ENCODE measurements at places on chromosomes 5 and 9. TPM values are rescaled to one million over a fixed set of nuclear protein-coding genes. Genes with fewer than 3 reads are reported as not detected.

PHF24 gene
- not detected for polyA plus RNA-seq

CYSRT1 gene
- not detected for polyA plus RNA-seq

CEP120 gene
- polyA plus RNA-seq, result 29.3 TPM

LHX3 gene
- polyA plus RNA-seq, result not detected

DNA sequence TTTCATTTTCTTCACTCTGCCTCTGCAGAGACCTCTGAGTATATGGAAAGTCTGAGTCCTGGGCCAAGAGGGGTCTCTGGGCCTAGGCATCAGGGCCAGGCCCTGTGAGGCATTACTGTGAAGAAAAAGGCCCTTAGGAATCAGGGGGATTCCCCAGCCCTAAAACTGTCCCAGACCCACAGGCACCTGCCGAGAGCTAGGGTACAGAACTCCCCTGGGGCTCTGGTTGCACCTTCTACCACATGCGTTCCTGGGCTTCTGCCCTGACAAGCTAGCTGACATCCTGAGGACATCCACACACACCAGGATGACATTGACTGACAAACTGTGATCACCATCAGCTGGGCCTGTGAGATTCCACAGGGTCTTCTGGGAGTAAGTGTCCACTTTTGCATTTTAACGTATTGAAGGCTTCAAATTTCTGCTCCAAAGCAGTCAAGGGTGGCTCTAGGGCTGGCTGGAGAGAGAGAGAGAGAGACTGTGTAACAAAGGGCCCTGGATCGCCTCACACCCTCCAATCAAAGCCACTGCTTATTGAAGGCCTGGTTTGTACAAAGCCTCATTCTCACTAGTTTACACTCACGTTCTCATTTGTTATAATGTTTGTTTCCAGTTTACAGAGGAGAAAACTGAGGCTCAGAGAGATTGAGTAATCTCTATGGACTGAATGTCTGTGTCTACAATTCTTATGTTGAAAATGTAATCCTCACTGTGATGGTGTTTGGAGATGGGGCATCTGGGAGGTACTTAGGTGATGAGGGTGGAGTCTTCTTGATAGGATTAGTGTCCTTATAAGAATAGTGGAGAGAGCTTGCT, 45.1 kb downstream of the TGFBI start:
- DNase-seq, result no peak
- no peak overlapping the region for H3K4me3 ChIP-seq
- H3K27me3 ChIP-seq, result peaks cover 21% of the 10 kb centered on the region
- H3K27ac ChIP-seq, result peak overlapping the region; percentile 44

- H3K4me3 ChIP-seq, result no peak overlapping the region
- no peaks in the 10 kb centered on the region for H3K27me3 ChIP-seq
- H3K27ac ChIP-seq, result no peak overlapping the region
- no peak for DNase-seq
- H3K4me1 ChIP-seq, result no peaks in the 10 kb centered on the region
These were observed 262.6 kb upstream of the MAP3K1 start for GRCh38 chr5:56552612-56553268.

DNA sequence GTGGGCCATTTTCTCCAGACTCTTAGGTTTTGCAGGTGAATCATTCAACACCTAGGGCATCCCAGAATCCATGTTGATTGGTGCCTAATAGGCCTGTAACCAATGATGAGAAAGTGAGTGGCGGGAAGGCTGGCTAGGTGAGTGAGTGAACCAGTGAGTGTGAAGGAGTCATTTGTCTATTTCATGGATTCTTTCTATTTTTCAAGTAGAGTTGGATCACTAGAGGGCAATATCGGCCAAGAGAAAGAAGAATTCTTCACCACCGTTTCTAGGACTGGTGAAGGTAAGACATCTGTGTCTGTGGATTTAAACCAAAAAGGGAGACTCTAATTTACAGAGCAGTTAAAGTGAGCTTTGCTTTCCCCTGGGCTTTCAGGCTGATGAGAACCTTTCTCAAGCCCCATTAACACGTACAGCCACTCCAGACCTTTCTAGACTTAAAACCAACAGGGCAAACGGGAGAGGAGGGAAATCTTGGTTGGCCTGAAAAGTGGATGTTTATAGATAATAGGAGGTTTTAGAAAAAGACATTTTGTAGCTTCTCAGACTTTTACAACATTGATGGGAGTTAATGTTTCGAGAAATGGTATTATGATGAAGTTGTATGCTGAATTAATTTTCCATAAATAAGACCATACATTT, 114.3 kb upstream of the IL12B start:
- H3K27ac ChIP-seq, result no peak overlapping the region
- H3K27me3 ChIP-seq, result peaks cover 6% of the 10 kb centered on the region
- peaks cover 4% of the 10 kb centered on the region for H3K4me1 ChIP-seq
- H3K4me3 ChIP-seq, result no peak overlapping the region
- DNase-seq, result no peak

DNA sequence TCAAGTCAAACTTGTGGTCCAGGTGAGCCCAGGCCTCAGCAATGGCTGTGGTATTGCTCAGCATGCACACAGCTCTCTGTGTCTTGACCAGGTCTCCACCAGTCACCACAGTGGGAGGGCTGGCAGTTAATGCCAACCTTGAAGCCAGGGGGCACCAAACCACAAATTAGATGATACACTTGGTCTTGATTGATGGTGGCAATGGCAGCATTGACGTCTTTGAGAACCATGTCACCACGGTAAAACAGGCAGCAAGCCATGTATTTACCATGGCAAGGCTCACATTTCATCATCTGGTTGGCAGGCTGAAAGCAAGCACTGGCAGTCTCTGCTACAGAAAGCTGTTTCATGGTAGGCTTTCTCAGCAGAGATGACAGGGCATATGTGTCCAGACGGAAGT, 40.0 kb downstream of the NIM1K start:
- no peaks in the 10 kb centered on the region for H3K27me3 ChIP-seq
- no peaks in the 10 kb centered on the region for H3K36me3 ChIP-seq
- no peaks in the 10 kb centered on the region for H3K4me1 ChIP-seq
- H3K4me3 ChIP-seq, result no peak overlapping the region
- no peak overlapping the region for H3K27ac ChIP-seq

GRCh38 chr9:32487981-32488380, 38.0 kb downstream of the RIGI start:
- no peak for DNase-seq
- no peak overlapping the region for H3K27ac ChIP-seq
- H3K4me1 ChIP-seq, result no peaks in the 10 kb centered on the region
- H3K36me3 ChIP-seq, result peaks cover 48% of the 10 kb centered on the region

- H3K4me3 ChIP-seq, result no peak overlapping the region
- no peak overlapping the region for H3K27ac ChIP-seq
- no peak for DNase-seq
- H3K27me3 ChIP-seq, result no peaks in the 10 kb centered on the region
These were observed 46.5 kb downstream of the MRPS27 start for GRCh38 chr5:72273547-72273946.

- H3K4me3 ChIP-seq, result no peak overlapping the region
- H3K27ac ChIP-seq, result no peak overlapping the region
- DNase-seq, result no peak
- peaks cover 24% of the 10 kb centered on the region for H3K27me3 ChIP-seq
- H3K36me3 ChIP-seq, result no peaks in the 10 kb centered on the region
These were observed 162.8 kb downstream of the ENC1 start for GRCh38 chr5:74477761-74478160.

DNA sequence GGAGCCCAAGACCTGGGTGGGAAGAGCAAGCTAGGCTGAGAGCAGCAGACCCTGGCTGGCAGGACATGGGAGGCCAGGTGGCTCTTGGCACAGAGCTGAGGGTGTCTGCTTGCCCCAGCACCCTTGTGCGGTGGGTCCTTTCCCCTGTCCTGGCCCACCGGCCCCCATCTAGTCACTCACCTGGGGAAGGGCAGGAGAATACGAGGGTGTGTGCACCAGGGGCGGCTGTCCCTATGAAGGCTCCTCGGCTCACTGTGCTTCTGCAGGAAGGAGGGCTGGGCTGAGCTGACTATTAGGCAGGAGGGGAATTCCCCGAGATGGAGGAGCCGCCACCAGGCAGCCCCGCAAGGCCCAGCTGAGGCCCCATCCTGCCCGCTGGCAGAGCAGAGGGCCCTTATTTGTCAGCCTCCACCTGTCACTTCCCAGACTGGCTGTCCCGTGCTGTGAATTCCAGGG, 6.1 kb upstream of the TNIP1 start:
- no peaks in the 10 kb centered on the region for H3K36me3 ChIP-seq
- H3K4me3 ChIP-seq, result peak overlapping the region; percentile 67
- peaks cover 71% of the 10 kb centered on the region for H3K4me1 ChIP-seq
- H3K27me3 ChIP-seq, result no peaks in the 10 kb centered on the region
- peak; percentile 62 for DNase-seq

DNA sequence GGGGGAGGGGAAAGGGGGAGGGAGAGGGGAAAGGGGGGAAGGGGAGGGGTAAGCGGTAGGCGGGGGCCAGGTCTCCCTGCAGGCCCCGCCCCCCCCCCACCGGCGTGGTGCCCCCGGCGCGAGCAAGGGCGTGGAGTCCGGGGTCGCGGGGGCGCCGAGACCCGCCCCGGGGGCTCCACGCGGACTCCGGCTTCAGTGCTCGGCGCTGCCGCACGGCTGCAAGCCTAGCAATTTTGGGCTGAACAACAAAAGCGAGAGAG, 10.8 kb downstream of the C9orf50 start:
- H3K27ac ChIP-seq, result no peak overlapping the region
- no peak for DNase-seq
- H3K27me3 ChIP-seq, result no peaks in the 10 kb centered on the region
- H3K4me3 ChIP-seq, result no peak overlapping the region
- no peaks in the 10 kb centered on the region for H3K36me3 ChIP-seq
- peaks cover 26% of the 10 kb centered on the region for H3K4me1 ChIP-seq

DNA sequence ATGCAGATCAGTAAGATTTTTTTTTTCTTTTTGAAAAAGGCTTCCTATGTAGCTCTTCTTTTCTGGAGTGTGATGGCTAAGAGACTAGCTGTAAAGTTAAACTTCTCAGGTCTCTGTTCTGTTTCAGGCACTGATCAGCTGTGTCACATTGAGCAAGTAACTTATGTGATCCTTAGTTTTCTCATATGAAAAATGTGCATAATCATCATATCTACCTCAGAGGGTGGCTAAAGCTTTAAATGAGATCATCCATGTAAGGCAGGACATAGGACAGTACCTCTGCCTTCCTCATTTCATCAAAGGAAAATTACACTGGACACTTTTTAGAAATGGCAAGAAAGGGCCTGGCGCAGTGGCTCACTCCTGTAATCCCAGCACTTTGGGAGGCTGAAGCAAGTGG, 235.9 kb upstream of the TYRP1 start:
- no peaks in the 10 kb centered on the region for H3K27me3 ChIP-seq
- no peak for DNase-seq
- no peak overlapping the region for H3K4me3 ChIP-seq

DNA sequence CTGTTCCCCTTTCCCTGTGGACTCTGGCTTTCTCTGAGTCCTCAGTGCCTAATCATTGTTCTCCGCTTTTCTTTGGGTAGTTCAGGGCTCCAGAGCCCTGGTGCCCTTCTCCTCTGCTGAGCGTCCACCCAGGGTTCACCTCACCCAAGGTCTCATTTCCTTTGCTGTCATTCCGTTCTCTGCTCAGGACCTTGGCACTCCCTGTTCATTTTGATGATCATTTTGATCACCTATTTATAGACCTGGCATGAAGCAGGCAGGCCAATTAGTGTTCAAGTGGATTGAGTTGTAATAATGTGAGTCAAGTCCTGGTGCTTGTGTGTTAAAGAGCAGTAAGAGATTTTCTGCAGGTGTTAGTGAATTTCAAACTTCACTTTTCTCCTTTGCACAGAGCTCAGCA, 3.6 kb downstream of the TRIO start:
- no peaks in the 10 kb centered on the region for H3K27me3 ChIP-seq
- no peaks in the 10 kb centered on the region for H3K36me3 ChIP-seq
- peaks cover 56% of the 10 kb centered on the region for H3K4me1 ChIP-seq
- H3K27ac ChIP-seq, result peak overlapping the region; percentile 68
